Fibroblast of skin of abdomen (primary cell): ENCODE measurements at places on chromosomes 12 and 14.

- peak; percentile 35 for DNase-seq
Observed at GRCh38 chr12:57840726-57841125, 5.8 kb downstream of the CTDSP2 start.

- DNase-seq, result no peak
Observed at GRCh38 chr12:124488520-124488919, 78.9 kb downstream of the NCOR2 start.

GRCh38 chr14:57058319-57058718 lies 210.4 kb downstream of the EXOC5 start:
- DNase-seq, result no peak

DNA sequence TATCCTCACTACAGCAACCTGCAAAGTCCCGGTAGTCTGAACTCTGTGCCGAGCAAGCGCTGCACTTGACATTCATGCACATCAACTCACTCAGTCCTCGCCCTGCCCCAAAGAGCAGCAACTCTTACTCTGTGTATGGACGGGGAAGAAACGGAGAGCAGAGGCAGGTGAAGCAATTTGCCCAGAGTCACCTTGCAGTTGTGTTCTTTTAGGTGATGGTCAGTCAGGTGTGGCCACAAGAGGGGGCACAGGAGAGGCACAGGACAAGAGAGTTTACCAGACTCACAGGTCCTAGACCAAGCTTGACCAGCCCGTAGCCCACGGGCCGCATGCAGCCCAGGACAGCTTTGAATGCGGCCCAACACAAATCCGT lies 39.1 kb downstream of the TSPAN11 start:
- no peak for DNase-seq

GRCh38 chr12:806200-806791 lies 53.9 kb downstream of the WNK1 start:
- no peak for DNase-seq

DNA sequence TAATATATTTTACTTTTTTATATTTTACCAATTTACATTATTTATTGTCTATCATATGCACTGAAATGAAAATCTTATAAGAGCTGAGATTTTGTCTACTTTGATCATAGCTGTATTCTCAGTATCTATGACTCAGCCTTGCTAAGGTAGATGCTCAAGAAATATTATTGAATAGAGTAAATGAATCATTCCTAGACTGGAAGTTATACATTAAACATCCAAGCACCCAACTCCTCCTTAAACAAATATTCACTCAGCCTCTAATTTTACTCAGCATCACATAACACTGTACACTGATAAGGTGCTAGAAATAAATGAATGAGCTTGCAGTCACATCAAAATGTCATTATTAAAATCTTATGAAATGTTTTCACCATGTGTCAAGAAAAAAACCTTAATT lies 1424.9 kb downstream of the LRFN5 start:
- no peak for DNase-seq

DNA sequence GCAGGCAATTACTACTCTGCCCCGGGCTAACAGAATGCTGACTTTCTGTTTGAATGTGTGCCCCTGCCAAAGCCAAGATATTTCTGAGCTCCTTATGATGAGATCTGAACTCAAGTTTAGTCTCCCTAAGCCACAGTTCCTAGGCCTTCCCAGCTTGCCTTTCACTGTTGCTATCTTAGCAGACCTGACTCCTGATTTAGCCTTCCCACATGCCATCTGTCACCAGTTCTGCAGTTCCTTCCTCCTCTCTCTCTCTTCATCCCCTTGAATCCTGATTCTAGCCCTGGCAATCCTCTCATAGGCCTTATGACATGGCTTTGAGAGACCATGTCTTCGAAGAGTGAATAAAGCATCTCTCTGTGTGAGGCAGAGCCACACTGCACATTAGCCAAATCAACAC lies 12.5 kb upstream of the SAMD4A start:
- DNase-seq, result no peak
